ENCODE measurements at places on chromosomes 3 and 15.

DNA sequence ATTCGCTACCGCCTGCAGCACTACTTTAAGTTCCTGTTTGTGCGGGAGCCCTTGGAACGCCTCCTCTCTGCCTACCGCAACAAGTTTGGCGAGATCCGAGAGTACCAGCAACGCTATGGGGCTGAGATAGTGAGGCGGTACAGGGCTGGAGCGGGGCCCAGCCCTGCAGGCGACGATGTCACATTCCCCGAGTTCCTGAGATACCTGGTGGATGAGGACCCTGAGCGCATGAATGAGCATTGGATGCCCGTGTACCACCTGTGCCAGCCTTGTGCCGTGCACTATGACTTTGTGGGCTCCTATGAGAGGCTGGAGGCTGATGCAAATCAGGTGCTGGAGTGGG lies 995 bp downstream of the CHST14 start:
- DNase-seq, result no peak

GRCh38 chr15:40923551-40923950 lies 5.6 kb upstream of the DLL4 start:
- no peak for DNase-seq

DNA sequence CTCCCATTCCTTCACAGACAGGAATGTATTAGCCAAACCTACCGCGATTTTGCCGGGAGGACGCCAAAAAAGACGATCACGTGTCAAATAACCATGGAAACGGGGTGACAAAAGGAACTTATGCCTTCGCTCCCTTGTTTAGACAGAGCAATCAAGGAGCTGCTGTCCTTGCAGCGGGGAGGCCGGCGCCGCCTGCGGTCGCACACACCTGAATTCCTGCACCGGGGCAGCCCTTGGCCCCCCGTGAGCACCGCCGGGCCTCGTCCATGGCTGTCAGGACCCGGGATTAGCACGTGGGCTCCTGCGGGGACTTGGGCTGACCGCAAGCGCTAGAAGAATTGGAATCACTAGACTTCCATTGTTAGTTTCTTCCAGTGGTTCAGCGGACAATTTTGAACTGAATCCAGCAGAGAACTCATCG lies 193.1 kb downstream of the SHQ1 start:
- no peak for DNase-seq

DNA sequence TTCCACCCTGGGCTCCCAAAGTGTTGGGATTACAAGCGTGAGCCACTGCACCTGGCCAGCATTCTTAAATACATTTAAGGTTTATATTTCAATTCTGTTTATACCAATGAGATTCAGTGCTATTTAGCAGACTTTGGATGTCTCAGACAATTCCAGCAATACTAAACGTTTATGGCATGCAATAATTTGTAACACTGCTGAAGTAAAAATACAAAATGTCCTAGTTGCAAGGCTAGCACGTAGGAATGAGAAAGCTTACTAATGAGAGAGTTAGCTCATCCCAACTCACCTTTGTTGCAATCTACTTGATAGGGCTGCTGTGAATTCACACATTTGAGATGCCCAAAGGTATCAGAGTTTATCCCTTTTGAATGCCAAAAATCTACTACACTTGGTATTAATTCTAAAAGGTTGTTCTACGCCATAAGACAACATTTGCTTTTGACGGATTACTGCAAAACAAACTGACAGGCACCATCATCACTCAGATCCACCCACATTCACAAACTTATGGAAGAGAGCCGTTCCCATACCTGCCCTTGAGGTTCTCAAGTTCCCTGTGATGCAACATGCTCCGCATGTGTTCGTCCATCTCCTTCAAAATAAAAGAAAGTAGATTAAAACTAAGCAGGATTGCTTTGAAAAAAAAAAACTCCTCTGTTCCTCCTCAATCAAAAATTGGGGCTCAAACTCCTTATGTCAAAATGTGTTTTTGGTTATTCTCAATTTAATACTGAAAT lies 25.3 kb downstream of the ZNF106 start:
- no peak for DNase-seq

DNA sequence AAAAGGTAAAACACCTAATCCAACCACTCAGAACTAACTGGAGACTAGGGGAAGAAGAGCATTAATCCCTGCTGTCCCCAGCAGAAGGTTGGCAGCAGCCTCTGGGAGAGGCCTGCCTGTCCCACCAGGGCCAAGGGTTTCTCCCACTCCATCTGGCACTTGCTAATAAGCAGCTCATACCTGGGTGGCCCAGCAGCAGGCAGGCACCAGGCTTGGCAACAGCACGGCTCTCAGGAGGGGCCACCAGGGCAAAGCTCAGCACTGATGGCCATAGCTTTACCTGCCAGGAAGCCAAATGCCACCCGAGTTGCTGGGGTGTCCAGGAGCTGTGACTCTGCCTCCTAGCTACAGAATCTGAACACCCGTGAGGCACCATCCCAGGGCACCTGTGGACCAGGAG lies 58.3 kb downstream of the BOC start:
- no peak for DNase-seq

- DNase-seq, result no peak
Observed at GRCh38 chr3:120931593-120931992, 23.6 kb downstream of the STXBP5L start.

DNA sequence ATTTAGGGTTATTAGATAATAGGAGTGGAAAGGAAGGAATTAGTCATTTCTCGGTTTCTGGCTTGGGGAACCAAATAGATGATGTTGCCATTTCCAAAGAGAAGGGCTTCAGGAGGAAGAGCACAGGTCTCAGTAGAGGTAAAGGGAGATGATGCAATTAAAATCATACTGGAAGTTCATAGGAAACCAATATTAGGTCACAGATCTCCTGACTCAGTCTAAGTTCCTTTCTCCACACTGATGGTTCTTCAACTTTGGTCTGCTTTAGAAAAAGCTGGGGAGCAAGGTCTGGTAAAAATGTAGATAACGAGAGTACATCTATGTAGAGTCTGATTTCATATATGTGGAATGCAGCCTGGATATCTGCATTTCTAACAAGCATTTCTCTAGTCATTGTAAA lies 130.9 kb downstream of the POLQ start:
- DNase-seq, result no peak

DNA sequence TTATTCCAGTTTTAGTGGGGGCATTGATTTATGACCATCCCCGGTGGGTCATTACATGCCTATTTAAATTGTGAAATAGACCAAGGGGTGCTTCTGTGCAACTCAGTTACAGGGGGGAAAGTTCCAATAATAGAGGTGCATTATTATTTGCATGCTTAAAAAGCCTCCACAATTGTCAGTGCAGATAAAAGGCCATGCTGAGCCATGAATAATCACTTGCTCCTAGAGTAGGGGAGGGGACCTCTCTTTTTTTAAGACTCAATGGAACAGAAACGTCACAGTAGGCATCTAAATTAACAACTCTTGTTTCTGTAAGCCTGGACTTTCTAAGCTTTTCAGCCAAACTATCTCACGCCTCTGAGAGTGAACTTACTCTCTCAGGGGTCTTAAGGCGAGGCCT lies 66.5 kb upstream of the CMTM7 start:
- DNase-seq, result no peak

DNA sequence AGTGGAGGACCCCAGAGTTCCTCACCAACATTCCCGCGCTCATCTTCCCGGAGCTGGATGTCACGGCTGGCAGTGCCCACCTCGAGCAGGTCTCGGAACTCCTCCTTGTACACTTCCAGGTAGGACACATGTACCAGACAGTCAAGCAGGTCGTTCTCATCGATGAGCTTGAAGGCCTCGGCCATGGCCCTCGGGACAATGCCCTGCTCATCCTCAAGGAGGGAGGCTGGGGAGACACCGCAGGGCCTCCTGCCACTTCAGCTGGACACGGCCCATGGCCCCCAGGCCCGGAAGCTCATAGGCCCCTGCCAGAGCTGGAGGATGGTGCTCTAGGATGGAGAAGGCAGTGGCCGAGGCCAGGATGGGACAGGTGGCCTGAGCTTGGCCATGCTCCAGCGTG lies 5.6 kb downstream of the KIF7 start:
- DNase-seq, result no peak

DNA sequence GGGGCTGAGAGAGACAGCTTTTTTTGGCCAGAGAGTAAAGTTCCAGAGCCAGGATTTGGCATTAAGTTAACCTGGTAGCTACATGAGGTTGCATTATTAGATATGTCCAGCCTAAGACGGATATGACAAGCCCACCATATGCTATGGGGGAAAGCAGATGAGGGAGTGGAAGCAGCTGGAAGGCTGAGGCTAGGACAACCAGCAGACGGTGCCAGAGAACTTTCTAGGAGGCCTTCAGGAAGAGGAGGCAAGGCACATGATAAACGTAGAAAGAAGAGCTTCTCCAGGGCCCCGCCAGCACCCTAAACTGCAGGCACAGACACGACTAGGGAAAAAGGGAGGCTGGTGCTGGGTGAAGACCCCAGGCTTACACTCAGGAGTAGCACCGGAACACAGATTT lies 87.0 kb downstream of the CTNNB1 start:
- DNase-seq, result no peak

DNA sequence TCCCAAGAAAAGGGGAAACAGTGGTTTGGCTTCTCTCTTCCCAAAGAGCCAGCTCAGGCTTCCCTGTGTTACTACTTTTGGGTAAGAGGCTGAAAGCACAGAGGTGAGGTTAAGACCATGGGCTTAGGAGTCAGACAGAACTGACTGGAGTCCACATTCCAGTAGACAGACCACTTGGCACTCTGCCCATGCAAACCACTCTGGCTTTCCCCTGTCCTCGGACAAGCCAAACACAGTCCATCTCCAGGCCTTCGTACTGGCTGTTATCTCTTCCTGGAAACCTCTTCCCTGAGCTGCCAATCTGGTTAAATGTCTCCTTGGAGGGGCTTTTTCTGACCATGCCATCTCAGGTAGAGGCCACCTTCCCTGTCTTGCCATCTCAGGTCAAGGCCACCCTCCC lies 53.1 kb upstream of the FAM3D start:
- no peak for DNase-seq

- no peak for DNase-seq
Observed at GRCh38 chr3:69119138-69119537, 3.3 kb downstream of the LMOD3 start.

DNA sequence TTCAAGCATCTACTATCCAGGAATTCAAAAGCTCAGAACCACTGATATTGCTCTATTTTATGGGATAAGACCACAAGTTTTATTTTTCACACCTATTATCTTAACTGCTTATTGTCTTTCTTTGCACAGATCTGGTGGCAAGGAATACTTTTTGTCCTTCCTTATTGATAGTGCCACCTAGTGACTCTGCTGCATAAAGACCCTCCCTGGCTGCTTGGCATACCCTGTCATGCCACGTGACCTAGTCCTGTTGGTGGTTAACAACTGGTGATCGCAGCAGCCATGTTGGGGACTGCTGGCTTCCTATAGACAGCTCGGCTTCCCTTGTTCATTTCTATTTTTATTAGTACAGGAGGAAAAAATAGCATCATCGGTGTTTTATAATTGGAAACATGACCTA lies 236.3 kb downstream of the MEX3B start:
- DNase-seq, result no peak

- DNase-seq, result no peak
Observed at GRCh38 chr3:46778101-46778500, 60.4 kb upstream of the PRSS50 start.

DNA sequence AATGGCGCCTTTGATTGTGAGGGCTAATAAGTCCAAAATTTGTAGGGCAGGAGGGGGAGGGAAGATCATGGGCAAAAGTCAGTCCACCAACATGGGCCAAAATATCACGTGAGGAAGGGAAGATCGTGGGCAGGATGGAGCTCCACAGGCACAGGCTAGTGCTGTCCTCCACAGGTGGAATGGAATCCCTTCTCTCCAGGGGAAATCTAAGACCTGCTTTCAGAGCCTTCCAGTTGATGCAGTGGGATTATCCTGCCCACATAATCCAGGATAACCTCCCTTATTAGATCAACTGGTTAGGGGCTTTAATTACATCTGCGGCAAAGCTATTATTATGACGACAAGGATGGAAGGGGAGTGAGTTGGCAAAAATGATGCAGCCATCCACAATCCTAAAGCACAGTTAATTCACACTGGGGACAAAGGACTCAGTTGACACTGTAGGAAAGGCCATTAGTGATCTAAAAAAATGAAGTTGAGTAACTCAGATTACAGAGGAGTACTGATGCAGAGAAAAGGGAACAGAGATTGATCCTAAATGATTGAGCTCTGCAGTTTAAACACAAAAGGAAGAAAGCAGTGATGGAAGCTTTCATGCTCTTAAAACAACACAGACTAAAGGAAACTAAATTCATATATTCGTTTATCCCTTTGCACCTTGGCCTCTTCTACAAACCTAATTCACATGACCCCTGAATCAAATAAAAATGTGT lies 159.8 kb downstream of the AKAP13 start:
- no peak for DNase-seq

DNA sequence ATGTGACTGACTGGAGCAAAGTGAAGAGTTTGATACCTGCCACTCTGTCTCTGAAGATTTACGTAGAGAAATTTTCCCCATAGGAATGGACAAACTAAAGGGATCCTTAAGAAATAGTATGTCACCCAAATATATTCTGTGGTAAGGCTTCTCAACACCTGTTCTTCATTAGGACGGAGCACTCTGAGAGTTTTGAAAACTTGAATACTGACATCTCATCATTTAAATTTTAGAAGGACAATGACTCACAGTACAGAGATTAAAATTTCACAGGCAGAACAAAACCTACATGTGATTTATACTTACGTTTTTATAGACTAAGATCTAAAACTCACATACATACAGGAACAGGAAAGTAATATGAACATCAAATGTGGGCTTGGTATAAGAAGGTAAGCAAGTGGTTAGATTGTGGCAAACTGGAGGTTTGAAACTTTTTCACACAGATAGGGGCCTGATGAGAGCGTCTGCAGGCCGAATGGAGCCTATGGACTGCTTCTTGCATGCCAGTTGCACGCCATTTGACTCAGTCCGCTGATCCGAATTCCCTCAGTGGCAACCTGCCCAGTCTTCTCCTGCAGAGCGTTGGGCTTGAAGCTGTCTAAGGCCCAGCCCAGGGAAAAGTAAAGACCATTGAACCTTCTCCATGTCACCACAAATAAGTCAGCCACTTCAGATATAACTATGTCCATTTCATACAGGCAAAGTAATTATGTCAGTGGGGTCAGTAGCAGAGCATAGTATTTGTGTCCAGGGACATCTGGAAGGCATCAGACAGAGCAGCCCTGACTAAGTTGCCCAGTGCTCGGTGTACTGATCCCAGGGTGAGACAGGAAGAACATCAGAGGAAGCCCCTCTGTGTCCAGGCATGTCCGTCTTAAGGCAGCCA lies 45.7 kb downstream of the ZBTB38 start:
- DNase-seq, result no peak
